ENCODE measurements at places on chromosomes 4 and X.

- DNase-seq: no peak
Observed at GRCh38 chr4:177267911-177268310, 41.8 kb upstream of the NEIL3 start.

DNA sequence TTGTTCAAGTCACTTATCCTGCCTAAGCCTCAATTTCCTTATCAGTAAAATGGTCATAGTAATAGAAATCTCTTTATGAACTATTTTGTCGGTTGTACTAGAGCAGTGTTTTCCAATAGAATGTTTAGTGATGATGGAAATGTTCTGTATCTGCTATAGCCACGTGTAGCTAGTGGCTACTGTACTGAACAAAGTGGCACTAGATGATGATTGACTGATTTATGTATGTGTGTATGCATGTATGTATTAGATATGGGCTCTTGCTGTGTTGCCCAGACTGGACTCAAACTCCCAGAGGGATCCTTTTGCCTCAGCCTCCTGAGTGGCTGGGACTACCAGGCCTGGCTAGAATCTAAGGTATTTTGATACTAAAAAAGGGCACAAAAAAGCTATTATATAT, 24.7 kb upstream of the SLC9B1 start:
- no peak for DNase-seq

DNA sequence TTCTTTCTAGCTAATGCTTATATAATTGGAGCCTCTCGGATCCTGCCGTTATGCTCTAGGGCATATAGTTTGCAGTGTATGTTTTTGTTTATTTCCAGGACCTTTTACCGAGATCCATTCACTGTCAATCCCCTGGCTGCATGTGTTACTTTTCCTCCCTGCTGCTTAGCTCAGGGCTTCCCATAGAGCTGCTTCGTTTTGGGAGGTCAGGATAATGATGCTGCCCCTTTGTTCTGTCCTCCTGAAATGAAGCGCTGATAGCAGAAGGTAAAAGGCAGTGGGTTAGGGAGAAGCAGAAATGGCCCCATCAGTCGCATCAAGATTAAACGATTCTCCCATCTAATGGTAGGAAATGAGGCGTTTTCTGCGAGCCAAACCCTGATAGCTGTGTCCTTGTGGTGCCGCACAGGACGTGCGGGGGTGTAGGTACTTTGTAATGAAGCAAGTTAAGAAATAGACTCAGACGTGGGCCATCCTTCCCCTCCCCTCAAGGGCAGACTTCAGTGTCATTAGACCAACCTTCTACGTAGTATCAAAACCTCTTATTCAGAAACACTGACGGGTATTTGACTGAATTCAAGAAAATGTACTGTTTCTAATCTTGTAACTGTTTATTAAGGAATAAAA, 37.3 kb downstream of the AFF2 start:
- no peak for DNase-seq

DNA sequence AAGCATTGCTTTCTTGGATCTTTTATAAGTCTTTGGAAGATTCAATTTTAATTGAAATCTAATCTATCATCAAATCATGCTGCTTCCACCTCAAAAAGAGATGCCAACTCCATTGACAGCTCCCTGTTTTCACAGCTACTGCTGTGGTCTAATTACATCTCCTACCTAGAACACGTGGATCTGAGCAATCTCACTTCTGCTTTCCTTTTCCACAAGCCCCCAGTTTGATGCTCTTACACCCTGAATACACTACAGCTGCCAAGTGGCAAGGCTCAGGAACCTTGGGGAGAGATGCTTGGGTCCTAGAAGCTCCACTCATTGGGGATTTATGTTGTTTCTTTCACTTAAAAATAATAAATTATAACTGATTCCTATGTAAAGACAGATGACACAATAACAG, 172.0 kb downstream of the CFAP299 start:
- no peak for DNase-seq

- DNase-seq: no peak
Observed at GRCh38 chr4:119113033-119113655, 22.5 kb upstream of the MYOZ2 start.

- no peak for DNase-seq
Observed at GRCh38 chrX:46959985-46960700, 47.9 kb downstream of the JADE3 start.

DNA sequence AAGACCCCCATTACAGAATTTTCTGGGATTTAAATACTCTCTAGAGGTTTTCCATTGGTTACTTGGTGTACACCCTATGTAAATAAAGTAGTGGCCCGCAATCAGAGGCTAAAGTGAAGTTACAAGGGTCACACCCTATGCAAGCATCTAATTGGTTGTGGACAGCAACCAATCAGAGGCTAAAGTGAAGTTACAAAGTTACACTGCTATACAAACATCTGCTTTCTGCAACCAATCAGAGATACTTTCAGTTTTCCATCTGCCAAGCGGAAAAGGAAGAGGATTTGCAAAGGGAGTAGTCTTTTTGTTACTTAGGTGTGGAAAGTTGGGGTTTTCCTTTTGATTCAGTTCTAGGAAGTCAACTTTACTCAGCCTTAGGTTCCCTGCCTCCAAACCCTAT, 2.0 kb upstream of the ATRX start:
- DNase-seq: no peak

- DNase-seq: no peak
Observed at GRCh38 chr4:66974665-66975064, 570.6 kb downstream of the CENPC start.

- DNase-seq: no peak
Observed at GRCh38 chr4:81214881-81215868, at the start of gene PRKG2. Gene PRKG2, minus strand, starts transcription at chr4:81215222. Its CDS starts 10,175 bp downstream, at chr4:81205047.

GRCh38 chr4:120065974-120066516, 603 bp downstream of the MAD2L1 start:
- DNase-seq: no peak

GRCh38 chr4:1903035-1903434, 31.8 kb downstream of the NSD2 start:
- DNase-seq: no peak

GRCh38 chr4:42152507-42153504, at the start of gene BEND4:
Gene BEND4, minus strand, starts transcription at chr4:42152655. Its CDS starts 512 bp downstream, at chr4:42152143.
- DNase-seq: no peak

DNA sequence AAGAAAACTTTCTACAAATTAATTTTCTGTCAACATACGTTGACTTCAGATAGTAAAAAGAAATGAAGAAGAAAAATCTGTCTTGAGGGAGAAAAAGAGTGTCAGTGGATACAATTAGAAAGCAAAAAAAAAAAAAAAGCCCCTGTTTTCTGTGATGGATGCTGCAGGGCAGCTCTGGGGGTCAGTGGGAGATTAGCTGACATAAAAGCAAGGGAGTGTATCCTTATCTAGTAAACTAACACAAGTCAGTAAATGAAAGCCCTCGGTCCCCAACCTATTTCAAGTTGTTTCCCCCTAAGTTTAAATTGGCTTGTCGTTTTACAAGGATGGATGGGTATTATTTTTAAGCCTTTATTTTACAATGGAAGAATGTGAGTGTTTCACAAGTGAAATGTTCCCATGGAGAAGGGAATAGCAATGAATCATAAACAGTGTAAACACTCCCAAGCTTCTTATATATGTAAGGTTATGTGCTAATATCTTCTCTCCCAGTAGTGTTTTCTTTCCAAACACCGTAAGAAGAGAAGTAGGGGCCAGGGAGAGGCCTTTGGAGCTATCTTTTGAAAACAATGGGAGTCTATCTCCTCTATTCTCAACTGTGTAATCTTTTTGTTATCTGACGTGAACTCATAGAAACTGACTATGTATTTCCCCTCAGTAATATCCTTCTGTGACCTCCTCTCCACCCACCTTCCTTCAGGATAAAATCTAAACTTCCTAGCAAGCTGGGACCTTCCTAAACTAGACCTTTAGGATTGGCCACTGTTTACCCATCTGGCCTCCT, 347.7 kb downstream of the FBXO8 start:
- DNase-seq: no peak

DNA sequence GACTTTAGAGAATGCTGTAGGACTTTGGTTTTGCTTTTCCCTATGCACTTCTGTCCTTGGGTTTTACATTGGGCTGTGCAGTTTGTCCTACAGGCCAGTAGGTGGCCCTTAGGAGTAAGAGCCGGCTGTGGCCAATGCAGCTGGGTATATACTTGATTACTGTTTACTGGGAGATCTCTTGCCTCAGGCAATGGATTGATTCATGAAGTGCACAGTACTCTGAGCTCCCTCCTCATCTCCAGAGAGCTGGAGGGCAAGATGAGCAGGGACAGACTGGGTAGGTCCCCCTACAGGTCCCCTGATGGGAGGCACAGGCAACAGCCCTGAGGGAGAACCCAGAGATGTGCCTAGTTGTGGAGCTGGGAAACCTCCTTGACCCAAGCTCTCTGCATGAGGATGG, 103.8 kb upstream of the QRFPR start:
- no peak for DNase-seq

- no peak for DNase-seq
Observed at GRCh38 chr4:80307774-80308465, 27.6 kb upstream of the CFAP299 start.

GRCh38 chr4:36043901-36044300, 200.4 kb downstream of the ARAP2 start:
- no peak for DNase-seq

DNA sequence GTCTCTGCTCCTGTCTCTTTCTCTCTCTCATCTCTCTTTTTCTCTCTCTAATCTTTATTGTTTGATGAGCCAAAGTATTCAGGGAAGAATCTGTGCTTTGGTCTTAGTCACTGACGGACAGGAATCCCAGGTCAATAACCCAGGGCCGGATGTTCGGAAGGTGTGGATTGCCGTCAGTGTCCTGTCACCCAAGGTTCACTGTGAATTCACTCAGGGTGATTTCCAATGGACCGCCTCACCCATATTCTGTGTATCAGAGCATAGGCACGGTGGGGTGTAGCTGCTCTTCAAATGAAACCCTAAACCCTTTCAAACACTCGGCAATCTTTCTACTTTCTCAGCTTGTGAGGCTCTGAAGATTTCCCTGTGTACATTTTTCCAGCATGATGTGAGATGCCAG, 144.6 kb upstream of the GPC4 start:
- DNase-seq: no peak

DNA sequence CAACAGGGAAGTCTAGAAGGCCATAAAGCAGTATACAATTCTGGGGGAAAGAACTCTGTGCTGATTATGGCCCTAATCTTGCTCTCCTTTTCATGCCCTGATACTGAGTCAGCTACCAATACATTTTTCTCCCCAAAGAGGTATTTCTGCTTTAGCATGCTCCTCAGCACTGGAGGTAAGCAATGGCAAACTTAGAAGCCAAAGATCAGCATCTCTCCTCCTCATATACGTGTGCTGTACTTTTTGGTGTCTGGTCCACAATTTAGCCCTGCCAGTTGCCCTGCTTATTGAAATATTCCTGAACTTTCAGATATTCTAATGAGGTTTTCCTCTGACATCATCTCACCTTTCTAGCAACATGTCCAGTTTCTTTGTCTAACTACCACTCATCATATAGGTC, 226.2 kb downstream of the FSTL5 start:
- no peak for DNase-seq

GRCh38 chrX:79412972-79413371, 45.8 kb upstream of the ITM2A start:
- DNase-seq: no peak

DNA sequence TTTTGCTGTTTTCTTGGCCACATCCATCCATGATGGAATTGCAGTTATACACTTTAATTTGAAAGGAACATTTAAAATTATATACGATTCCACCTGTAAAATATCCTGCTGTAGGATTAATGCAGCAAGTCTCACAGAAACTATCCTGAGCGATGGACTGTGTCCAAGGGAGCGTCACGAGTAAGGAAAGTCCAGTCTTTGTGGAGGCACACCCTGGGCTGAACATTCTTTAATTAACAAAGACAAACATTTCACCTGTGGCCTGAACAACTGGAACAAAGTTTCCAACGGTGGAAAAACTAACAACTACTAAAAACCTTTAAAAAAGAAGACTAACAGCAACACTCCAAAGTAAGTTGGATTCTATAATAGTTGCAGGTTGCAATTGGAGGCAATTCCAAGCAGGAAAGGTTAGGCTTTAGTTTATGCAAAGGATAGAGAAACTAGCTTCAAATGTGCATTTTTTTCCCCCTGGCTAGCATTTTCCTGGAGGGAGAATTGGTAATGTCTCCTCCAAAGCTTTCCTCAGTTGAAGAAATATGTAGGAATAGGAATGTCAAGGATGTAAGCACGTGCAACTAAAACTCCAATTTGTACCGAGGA, 11.0 kb downstream of the EREG start:
- DNase-seq: no peak

GRCh38 chrX:41381685-41382084, 47.7 kb downstream of the DDX3X start:
- no peak for DNase-seq

DNA sequence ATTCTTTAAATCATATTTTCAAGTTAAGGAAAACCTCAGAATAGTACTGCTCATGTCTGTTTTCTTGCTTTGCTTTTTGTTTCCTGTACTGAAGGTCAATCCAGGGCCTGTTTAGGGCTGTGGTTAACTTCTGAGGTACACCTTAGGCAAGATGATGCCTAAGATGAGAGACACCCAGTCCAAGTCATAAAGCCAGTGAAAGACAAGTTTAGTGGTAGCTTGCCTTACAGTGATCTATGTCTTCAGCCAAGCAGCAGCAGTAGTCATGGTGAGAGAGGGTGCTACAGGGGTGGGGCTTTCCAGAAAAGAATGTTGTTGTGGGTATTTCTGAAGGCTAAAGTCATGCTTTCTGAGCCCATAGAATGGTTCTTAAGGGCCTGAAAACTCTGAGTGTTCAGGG, 173.7 kb downstream of the VSIG4 start:
- DNase-seq: no peak

DNA sequence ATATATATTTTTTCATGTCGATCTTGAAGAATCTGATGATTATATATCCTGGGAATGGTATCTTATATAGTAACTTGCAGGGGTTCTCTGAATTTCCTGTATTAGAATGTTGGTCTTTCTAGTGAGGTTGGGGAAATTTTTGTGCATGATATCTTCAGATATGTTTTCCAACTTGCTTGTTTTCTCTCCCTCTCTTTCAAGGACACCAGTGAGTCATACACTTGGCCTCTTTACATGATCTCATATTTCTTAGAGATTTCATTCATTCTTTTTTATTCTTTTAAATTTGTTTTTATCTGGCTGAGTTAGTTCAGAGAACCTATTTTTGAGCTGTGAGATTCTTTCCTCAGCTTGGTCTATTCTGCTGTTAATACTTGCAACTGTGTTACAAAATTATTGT, 27.2 kb upstream of the C4orf17 start:
- no peak for DNase-seq

GRCh38 chrX:119189595-119189994, 46.5 kb upstream of the PGRMC1 start:
- no peak for DNase-seq

- DNase-seq: no peak
Observed at GRCh38 chr4:37157476-37158167, 86.9 kb upstream of the NWD2 start.
